Right renal cortex interstitium (tissue), 3 donors: ENCODE measurements at places on chromosomes 1 and 21. TPM values are rescaled to one million over a fixed set of nuclear protein-coding genes. Genes with fewer than 3 reads are reported as not detected.

ADAMTS4 gene
- polyA plus RNA-seq: 0.83 TPM

DNA sequence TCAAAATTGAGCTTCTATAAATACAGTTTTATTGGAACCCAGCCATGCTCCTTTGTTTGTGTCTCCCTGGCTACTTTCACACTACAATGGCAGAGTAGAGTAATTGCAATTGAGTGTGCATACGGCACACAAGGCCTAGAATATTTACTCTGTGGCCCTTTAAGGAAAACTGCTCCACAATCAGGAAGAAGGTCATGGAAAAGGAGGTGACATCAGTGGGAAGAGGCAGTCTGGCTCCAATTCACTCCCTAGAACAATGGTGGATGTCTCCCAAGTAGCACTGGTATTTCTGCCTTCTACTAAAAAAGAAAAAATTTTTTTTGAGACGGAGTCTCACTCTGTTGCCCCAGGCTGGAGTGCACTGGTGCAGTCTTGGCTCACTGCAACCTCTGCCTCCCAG, 51.3 kb downstream of the KRTAP19-8 start:
- DNase-seq: no peak

- DNase-seq: no peak
Measured at GRCh38 chr1:64087768-64088167, 115.7 kb upstream of the UBE2U start.

DNA sequence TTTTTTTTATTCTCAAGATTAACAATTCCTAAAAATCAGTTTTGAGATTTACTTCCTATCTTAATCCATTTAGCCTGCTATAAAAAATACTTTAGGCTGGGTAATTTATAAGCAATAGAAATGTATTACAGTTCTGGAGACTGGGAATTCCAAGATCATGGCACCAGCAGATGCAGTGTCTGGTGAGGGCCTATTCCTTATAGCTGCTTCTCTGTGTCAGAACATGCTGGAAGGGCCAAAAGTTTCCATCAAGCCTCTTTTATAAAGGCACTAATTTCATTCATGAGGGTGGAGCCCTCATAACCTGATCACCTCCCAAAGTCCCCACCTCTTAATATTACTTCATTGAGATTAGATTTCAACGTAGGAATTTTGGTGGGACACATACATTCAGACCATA, 41.7 kb downstream of the RNF2 start:
- DNase-seq: no peak
